ENCODE measurements at places on chromosomes 6 and 20. TPM values are rescaled to one million over a fixed set of nuclear protein-coding genes. Genes with fewer than 3 reads are reported as not detected.
A peak's percentile ranks its signal among the peaks of the same experiment; 100 is the strongest.

GRCh38 chr6:145161501-145161900 lies 573.8 kb downstream of the EPM2A start:
- no peak for DNase-seq

- DNase-seq, result no peak
Observed at GRCh38 chr6:142648036-142648451, 296.9 kb downstream of the HIVEP2 start.

- no peak for DNase-seq
Observed at GRCh38 chr6:167872538-167873210, 46.0 kb downstream of the AFDN start.

DNA sequence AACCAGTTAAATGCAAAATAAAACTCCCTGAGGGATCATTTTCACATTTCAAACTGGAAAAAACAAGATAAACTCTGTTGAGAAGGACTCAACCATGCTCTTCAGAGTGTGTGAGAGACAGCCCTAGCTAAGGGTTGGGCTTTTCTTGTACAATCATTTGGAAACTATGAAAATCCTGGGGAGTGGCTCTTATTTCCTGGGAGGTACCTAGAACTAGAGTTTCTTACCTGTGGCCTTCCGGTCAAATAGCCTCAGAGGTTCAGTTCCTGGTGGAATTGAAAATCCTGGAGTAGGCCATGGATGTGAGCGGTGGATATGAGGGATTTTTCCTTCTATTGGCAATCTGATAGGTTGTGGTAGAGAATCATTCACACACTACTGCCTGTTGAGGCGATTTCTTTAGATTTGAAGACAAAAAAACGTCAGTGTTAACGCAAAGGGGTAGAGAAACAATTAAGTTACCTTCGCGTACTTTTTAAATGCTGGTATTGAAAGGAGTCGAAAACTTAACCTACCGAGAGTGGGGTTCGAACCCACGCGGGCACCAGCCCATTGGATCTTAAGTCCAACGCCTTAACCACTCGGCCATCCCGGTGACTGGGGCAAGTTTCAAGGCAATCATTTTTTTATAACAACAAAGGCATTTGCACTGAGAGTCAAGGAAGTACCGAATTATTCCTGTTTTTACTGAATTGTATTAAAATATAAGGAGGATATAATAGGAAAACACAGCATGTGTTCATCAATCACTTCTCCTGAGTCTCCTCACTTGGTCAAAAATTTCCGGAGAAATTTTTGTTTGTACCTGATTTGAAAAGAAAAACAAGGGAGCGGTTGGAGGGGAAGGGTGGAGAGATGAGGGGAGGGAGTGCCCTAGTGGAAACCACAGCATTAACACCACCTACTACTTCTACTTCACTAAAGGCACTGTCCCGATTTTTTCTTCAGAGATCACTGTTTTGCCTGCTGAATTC lies 191.3 kb downstream of the OR2B2 start:
- DNase-seq, result no peak

- peak; percentile 61 for DNase-seq
Observed at GRCh38 chr6:408599-409102, 17.1 kb downstream of the IRF4 start.

GRCh38 chr6:104640150-104640700 lies 219.5 kb downstream of the HACE1 start:
- DNase-seq, result no peak

DNA sequence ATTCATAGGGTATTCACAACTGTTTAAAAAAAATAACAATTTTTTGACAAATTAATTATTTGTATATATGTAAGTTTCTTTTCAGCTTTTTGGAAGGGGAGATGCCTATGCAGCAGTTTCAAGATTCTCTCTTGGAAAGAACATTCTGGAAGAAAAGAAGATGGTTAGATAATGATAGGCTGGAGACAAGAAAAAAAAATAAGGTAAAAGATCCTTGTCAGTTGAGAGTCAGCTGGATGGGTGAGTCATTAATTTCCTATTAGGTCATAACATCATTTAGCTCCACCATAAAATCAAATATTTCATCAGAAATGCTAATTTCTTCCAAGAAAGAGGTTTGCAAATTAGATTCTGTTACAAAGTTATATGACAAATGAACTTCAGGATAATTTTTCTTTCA lies 880.4 kb downstream of the EPHA7 start:
- no peak for DNase-seq

- peak; percentile 94 for DNase-seq
Observed at GRCh38 chr20:51022803-51023616, at the start of gene KCNG1. KCNG1 (minus strand) TSS chr20:51023107; CDS start chr20:51010338, 12,769 bp downstream.

DNA sequence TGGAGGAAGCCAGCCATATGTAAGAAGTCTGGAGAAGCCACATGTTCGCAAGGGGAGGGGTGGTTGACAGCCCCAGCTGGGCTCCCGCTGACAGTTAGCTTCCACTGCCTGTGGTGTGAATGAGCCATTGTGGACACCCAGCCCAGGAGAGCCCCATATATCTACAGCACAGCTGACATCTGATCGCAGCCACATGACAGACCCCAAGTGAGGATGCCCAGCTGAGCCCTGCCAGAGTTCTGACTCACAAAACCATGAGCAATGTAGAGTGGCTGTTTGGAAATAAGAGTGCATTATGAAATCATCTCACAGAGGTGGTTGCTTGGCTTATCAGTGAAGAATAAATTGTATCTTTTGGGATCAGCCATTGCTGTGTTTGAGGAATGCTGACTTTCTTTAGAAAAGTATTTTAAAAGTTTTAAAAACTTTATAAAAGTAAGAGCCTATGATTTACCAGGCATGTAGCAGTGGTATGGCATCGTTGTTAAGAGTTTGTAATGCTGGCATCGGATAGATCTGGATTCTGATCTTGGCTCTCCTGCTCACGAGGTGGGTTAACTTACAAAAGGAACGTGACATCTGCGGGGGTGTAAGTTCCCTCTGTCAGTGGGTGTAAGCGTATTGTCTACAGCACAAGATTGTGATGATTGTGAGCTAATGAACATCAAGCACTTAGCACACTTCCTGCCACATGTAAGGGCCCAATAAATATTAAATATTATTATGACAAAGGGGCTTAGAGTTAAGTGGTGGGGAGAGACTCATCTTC lies 24.1 kb downstream of the CFAP61 start:
- DNase-seq, result no peak

- DNase-seq, result no peak
Observed at GRCh38 chr6:96899019-96899418, 1.3 kb upstream of the NDUFAF4 start.

- DNase-seq, result no peak
Observed at GRCh38 chr20:24950836-24951525, 1.9 kb downstream of the CST7 start.

The KCNG1 gene
- total RNA-seq, result 0.35 TPM

The MEA1 gene
- total RNA-seq, result 53.2 TPM

The NRN1 gene
- total RNA-seq, result 8.5 TPM

The HELZ2 gene
- 40.7 TPM for total RNA-seq

The SF3B5 gene
- total RNA-seq, result 101 TPM
